Activated gamma-delta T cell treated with Interleukin-2 at 50 U/mL for 16 hours (primary cell): ENCODE measurements at places on chromosomes 1 and 21.

GRCh38 chr1:16120940-16121410, 34.9 kb downstream of the EPHA2 start:
- DNase-seq: no peak

GRCh38 chr21:43269957-43270705, 101.3 kb downstream of the CRYAA start:
- DNase-seq: no peak

- no peak for DNase-seq
Measured at GRCh38 chr1:20735581-20736111, 3.1 kb upstream of the SH2D5 start.

GRCh38 chr1:173403996-173404395, 73.1 kb upstream of the PRDX6 start:
- no peak for DNase-seq

GRCh38 chr1:56160773-56161315, 418.5 kb downstream of the PLPP3 start:
- DNase-seq: no peak

GRCh38 chr1:42081475-42081874, 71.7 kb upstream of the GUCA2B start:
- DNase-seq: no peak

GRCh38 chr1:169886931-169887330, 6.8 kb downstream of the SCYL3 start:
- DNase-seq: no peak

- no peak for DNase-seq
Measured at GRCh38 chr1:158037866-158038359, 44.5 kb downstream of the KIRREL1 start.

DNA sequence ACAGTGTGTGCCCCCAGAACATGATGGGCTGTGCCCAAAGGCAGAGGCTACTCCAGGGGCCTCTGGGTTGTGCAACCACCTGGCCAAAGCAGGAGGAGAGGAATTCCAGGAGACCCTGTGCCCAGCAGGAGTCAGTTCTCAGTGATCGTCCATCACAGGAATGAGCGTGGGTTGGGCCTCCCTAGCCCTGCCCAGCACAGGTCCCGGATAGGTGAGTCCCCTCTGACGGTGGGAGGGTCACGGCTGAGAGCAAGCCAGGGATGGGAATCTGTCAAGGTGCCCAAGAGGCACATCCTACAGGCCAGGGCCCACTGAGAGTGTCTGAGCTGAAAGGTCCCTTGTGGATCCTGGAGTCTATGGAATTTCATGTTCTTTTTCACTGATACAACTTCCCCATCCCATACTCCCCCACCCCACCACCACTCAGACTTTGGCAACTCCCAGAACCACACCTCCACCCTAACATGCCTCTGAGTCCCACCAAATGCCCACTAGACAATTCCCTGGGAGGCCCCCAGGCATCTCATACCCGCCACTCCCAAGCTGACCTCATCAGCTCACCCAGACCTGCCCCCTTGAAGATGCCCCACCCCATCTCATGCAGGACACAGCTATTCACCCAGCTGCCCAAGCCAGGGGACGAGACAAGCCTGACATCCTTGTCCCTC, 3.1 kb downstream of the GJB4 start:
- DNase-seq: no peak

DNA sequence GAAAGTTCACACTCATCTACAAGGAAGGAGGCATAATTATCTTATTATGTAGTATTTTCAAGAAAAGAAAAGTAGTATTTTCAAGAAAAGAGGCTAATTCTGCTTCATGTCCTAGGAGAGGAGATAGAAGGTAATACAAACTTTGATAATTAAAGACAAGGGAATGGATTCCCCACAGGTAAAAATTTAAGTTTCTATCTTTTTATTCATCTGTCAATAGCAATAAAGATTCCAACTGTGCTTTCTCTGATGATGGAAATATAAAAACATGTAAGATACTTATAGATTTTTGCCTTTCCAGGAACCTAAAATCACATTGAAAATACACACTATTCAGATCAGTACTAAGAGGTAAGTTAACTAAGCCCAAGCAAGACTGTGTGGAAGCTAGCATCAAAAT, at the start of gene OR2M2:
TSS of gene OR2M2 (plus strand) at position 301 of the 400 bp plus-strand sequence. CDS start 5,165 bp downstream, outside the sequence.
- no peak for DNase-seq

DNA sequence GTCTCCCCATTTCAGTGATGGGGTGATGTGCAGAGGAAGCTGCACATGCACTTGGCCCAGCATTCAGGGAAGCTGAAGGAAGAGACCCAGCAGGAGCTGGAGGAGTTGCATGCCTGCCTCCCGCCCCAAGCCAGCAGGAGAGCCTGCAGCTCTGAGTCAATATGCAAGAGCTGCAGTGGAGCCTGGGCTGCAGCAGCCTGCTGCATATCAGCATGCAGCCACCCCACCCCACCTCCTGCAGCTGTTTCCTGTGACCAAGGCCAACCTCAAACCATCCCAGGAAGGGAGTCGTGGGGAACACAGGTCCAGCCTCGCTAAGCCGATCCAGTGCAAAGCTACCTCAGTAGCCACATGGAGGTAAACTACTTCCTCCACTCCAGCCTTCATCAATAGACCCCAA, 18.9 kb downstream of the AGT start:
- no peak for DNase-seq

GRCh38 chr1:25825605-25826004, 5.9 kb downstream of the MTFR1L start:
- DNase-seq: no peak

GRCh38 chr1:60762911-60763310, 319.4 kb upstream of the NFIA start:
- no peak for DNase-seq

GRCh38 chr1:24161270-24161669, 18.3 kb upstream of the IL22RA1 start:
- DNase-seq: no peak

DNA sequence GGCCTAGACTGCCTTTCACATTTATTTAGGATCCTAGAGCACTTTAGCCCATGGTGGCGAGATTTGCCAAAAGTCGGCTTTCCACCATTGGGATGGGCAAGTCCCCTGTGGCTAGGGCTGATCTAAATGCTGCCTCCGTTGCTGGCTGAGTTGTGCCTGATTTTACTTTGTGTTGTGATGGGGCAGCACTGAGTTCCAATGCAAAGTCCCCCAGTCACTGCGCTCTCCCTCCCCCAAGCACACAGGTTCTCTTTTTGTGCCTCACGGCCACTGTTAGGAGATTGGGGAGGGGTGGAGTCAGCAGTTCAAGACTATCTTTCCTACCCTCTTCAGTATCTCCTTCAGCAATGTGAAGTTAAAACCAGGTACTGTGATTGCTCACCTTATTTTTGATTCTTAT, 66.7 kb upstream of the COX20 start:
- DNase-seq: no peak

DNA sequence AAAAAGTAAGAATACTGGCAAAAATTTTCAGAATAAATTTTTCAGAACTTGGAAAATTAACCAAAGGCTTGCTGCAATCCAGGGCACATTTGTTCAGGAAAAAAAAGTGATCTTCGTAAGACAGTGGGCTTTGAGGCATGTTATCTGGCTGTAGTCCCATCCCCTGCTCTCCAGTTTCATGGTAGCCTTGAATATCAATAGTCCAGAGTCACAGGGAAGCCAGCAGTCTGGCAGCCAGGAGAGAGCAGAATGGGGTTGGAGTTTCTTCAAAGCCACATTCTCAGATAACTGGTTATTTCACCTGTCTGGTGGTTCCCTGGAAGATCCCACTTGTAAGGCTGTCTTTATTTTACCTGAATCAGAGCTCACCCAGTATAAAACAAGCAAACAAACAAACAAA, 669.3 kb downstream of the MATN1 start:
- no peak for DNase-seq

GRCh38 chr1:11340233-11340632, 67.2 kb downstream of the UBIAD1 start:
- no peak for DNase-seq

GRCh38 chr21:40177979-40178378, 310.7 kb downstream of the PCP4 start:
- no peak for DNase-seq

GRCh38 chr1:246254854-246255253, 252.2 kb downstream of the SMYD3 start:
- no peak for DNase-seq

GRCh38 chr1:77416692-77417450, 135.1 kb downstream of the AK5 start:
- no peak for DNase-seq

- no peak for DNase-seq
Measured at GRCh38 chr1:111826278-111826677, 70.6 kb downstream of the DDX20 start.
